ENCODE measurements at places on chromosomes 1 and 21.

GRCh38 chr1:201883786-201884185 lies 4.9 kb upstream of the SHISA4 start:
- no peak for DNase-seq

GRCh38 chr1:54973205-54973921 lies 7.1 kb upstream of the TMEM61 start:
- no peak for DNase-seq

GRCh38 chr1:84373436-84374141 lies 24.7 kb upstream of the DNASE2B start:
- no peak for DNase-seq

DNA sequence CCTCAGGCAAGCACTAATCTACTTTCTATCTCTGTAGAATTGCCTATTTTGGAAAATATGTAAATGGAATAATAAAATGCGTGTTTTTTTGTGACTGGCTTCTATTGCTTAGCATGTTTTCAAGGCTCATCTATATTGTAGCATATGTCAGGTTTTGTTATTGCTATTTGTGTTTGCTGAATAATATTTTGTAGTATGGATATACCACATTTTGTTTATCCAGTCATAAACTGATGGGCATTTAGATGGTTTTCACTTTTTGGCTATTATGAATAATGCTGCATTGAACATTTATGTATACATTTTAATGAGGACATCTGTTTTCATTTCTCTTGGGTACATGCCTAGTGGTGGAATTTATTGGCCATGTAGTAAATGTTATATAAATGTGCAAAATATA lies 183.3 kb upstream of the ZP4 start:
- DNase-seq: no peak

Measured in esophagus squamous epithelium (tissue), 5 donors.